AG04449 (cell line): ENCODE measurements at places on chromosomes 2 and 18.

- DNase-seq: no peak
Observed at GRCh38 chr2:189143925-189144324, 35.6 kb downstream of the COL5A2 start.

DNA sequence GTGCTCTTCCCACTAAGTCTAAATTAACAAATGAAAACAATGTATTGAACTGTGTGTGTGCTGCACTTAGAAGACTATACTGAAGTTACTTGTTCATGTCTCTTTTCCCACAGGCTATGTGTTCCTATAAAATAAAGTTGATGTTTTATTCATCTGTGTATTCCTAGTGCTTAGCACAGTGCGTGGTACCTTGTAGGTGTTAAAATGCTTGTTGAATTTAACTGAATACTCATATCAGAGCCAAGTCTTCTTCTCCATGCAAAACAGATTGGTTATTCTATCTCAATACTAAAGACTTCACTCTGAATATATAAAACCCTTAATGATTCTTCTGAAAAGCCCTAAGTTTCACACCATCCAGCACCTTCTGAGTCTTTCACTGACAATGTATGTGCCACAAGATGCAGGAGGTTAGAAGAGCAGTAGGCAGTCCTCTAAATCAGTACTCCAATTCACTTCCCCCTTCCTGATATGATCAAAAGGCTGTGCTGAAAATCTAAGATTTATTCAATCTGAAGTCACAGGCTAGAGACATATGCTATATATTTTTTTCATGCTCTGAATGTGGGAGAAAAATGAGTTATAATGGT, 231.7 kb upstream of the CCDC150 start:
- no peak for DNase-seq

GRCh38 chr18:35163014-35163539, 77.8 kb upstream of the ZNF397 start:
- no peak for DNase-seq

GRCh38 chr2:160334028-160334741, 134.1 kb upstream of the ITGB6 start:
- DNase-seq: no peak

- DNase-seq: peak; percentile 24
Observed at GRCh38 chr2:181371782-181372645, 85.2 kb upstream of the ITGA4 start.

DNA sequence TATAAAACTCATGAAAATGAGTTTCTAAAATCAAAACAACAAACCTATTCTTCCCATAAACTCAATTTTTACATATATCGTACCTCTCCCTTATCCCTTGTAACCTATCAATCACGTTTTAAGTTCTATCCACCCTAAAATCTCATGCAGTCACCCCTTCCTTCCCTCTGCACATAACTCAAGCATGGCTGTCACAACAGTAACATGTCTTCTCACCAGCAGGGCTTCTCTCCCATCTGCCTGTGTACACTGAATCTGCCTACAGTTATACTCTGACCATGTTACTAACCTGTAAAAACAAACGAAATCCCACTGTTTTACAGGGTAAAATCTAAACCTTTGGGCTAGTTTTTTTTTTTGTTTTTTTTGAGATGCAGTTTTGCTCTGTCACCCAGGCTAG, 68.2 kb downstream of the MAP4K3 start:
- no peak for DNase-seq

DNA sequence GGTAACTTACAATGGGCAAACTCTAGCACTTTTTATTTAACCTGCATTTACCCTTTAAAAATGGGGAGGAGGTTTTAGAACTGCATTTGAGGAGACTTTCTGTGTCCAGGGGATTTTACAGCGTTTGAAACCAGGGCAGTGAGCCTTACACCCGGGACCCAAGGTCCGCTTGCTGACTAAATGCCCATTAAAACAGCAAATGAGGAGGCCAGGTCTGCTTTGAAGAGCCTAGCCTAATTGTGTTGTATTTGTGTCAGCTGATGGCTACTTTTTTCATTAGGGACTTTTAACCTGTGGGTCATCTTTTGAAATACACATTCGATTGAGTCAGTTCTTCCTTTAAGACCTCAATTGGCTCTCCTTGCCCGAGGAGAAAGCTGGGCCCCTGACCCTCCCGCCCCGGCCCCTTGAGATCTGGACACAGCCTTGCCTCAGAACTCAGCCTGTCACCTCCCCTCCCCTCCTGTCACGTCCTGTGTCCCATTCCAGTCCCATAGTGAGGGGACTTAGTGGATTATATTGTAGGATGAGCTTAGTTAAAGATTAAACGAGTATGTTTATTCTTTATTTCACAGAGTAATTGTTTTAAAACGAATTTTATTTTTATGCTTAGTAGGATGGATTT, 69.0 kb downstream of the KLHL29 start:
- no peak for DNase-seq

- DNase-seq: no peak
Observed at GRCh38 chr2:66443979-66444861, 9.3 kb downstream of the MEIS1 start.

DNA sequence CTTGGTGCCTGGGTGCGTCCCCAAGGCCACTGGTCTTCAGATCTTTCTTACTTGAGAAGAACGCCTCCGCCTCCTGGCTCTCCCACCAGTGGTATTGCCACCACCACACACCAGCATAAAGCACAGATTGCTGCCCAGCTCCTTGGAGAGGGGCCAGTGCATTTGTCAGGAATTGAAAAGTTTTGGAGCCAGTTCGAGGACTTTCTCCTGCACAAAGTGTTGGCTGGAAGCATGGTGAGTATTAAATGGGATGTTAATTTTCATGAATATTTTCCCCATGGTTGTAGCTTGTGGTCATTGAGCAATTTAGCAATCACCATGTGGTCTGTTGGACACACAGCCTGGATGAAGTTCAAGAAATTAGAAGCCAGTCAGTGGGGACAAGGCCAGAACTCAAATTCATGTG, 684.6 kb upstream of the FANCL start:
- DNase-seq: no peak

DNA sequence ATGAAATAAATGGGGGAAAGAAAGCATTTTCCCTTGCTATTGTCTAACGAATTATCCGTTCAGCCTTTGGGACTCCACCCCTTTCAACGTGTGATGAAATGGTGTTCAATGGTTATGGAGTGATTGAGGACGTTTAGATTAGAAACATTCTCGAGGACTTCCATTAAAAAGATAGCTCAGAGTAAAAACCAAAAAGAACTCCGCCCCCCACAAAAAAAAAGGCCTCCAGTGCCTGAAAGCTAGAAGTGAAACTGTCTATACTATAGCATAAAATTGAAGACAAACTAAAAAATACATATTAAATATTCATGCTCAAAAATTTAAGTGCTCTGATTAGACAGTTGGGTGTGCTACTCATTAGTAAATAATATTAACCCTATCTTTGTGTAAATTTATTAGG, 3.0 kb upstream of the ZNF516 start:
- DNase-seq: no peak

DNA sequence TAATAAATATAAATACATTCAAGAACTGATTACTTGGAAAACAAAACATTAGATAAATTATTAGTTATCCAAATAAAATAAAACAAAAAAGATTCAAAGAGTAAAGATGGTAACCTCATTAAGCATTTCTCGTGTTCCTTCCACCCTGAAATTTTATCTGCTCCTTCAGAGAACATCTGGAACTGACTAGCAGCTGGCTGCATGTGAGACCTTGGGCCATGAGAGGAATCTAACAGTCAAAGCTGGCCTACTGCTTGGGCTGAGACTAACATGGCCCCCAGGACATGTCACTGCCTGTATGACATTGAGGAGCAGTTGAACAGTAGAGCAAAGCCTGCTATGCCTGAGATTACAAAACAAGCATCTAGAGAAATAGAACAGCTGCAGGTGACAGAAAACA, 208.5 kb upstream of the ZSWIM2 start:
- DNase-seq: no peak

GRCh38 chr18:58522132-58522531, 106.8 kb downstream of the ALPK2 start:
- DNase-seq: no peak

- no peak for DNase-seq
Observed at GRCh38 chr18:72114801-72115594, 429.1 kb downstream of the CBLN2 start.

DNA sequence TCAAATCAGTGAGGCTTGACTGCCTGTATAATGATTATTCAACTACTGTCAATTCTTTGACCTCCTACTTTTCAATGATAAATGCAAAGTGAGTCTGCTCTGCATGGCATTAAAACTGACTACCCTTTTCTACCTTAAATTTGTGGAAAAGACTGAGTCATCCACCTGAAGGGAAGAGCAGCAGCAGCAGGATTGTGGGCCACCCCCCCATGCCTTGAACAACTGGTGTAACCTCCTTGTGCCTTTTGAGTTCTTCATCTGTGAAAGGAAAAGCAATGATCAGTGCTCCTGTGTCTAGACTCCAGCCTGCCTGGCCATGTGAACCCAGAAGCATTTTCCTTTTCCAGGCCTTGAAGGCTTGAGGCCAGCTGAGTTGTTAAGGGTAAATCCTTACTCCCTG, 102.9 kb downstream of the OSR1 start:
- DNase-seq: no peak

DNA sequence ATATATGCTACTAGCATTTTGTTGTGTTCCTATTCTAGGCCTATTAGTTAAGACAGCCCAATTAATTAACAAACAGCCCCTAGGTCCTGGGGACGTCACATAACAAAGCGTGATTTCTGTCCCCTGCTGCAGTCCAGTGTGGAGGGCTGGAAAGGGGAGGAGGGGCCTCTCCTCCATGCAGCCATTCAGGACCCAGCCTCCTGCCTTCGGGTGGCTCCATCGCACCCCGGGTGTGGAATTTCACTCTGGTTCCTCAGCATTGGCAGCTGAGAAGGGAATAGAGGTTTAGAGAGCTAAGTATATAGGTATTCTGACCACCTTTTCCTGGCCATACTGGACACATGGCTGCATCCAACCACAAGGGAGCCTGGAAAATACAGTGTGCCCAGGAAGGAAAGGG, 42.4 kb downstream of the MC2R start:
- no peak for DNase-seq

DNA sequence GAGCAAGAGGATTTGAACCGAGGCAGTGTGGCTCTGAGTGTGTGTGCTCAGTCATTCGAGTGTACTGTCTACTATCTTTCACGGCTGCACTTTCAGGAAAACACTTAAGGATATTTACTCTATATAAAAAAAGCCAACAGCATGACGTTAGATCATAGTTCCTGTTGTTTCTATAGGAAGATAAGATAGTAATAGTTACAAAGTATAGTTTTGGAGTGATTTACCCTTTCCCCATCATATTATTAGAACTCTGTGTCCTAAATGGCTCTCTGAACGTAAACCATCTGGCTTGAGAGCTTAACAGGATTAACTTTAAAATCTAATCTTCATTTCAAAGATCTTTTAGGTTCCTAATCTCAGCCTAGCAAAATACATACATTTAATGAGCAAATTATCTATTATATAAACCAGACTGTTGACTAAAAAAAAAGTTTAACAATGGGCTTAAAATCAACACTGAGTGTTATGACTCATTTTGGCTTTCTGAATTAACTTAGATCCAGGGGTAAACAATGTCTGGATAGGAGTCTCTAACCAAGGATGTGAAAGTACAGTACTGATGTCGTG, 150.3 kb upstream of the DNMT3A start:
- DNase-seq: no peak

DNA sequence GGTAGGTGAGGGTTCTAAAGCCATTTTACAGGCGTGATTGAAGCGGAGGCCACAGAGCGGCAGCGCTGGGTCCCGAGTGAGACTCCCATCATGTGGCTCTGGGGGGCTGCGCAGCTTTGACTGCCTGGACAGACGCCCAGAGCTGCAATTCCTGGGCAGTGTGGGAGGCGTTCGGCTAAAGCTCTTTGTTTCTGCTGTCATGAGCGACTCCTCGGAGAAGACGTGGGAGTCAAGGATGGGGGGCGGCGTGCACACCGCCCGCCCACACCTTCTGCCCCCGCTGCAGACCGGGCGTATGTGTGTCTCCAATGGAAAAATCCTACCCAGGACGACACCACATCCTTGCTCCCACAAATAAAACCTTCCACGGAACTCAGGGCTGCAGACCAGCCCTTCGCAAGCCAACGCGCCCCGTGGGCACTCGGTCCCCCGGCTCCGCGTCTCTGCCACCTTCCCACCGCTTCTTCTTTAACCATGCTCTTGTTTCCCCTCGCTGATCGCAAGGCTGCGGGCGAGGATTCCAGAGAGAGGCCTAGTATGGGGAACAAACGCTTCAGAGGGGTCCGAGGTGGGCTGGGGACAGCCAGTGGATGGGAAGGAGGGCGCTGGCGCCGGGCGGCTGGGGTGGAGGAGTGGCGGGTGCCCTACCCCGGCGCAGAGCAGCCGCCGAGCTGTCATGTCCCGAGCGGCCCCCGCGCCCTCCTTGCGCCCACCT, 680 bp upstream of the LBH start:
- no peak for DNase-seq

DNA sequence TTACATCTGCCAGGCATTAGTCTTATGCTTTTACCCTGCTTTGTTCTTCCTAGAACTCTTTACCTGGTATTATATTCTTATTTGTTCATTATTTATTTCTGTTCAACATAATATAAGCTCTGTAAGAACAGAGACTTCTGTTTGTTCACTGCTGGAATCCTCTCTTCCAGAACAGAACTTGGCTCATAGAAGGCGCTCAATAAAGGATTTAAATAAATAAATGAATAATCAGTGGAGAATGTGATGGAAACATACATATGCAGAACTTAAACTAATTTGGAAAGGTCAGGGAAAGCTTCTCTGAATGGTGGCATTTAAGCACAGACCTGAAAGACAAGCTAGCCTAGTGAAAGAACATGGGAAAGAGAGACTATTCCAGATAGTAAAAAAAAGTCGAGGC, 24.3 kb downstream of the NCKAP1 start:
- no peak for DNase-seq

GRCh38 chr2:145283131-145283530, 763.2 kb upstream of the ZEB2 start:
- DNase-seq: no peak

- DNase-seq: peak; percentile 72
Observed at GRCh38 chr2:47189635-47190034, 34.5 kb upstream of the STPG4 start.

DNA sequence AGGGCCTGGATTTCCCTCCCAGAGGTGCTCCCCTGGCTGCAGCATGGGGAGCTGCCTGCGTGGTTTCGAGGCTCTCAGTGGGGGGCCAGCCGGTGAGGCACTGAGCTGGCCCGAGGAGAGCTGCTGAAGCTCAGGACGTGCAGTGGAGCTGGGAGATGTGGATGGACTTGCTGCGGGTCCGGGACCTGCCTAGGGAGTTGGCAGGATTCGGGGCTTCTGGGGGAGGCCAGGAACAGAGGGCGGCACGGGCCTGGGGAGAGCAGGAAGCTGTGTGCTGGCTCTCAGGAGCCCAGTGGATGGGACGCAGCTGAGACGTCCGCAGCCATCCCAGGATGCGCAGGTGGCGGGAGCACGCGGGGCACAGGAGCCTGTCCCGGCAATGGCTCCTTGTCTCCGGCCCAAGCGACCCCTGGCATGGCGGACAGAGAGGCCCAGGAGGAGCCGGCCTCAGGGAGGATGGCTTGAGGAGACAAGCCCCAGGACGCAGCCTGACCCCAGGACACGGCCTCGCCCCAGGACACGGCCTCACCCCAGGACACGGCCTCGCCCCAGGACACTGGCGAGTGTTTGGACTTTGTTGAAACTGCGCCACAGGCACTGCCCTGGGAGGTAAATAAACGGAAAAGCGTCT, 116.1 kb downstream of the NFATC1 start:
- DNase-seq: no peak

GRCh38 chr18:55161916-55162315, 202.7 kb upstream of the CCDC68 start:
- DNase-seq: no peak

GRCh38 chr2:176291809-176292283, 22.6 kb downstream of the MTX2 start:
- DNase-seq: no peak
